SIG-M5 (cell line): ENCODE measurements at places on chromosomes 1 and 21.

GRCh38 chr1:11143907-11144306 lies 44.2 kb upstream of the EXOSC10 start:
- no peak for DNase-seq

- no peak for DNase-seq
These were observed 35.2 kb upstream of the CTPS1 start for GRCh38 chr1:40944326-40944725.

DNA sequence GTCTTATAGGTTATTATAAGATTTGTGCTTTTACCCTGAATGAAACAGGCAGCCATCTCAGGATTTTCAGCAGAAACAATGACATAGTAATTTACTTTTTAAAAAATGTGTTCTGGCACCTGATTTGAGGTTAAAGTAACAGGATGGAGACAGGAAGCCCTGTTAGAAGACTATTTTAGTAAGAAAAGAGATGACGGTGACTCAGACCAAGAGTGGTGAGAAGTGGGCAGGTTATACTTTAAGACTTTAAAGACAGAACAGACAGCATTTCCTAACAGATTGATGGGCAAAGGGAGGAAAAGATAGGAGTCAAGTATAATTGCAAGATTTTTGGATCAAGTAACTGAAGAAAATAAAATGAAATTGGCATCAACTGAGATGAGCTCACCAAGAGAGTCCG lies 436.8 kb upstream of the NR5A2 start:
- no peak for DNase-seq

GRCh38 chr1:184039126-184039525 lies 1.6 kb upstream of the COLGALT2 start:
- DNase-seq, result no peak

- DNase-seq, result no peak
These were observed 200.4 kb downstream of the DNM3 start for GRCh38 chr1:172041742-172042141.

GRCh38 chr1:217136895-217137205 lies 413.6 kb upstream of the ESRRG start:
- no peak for DNase-seq

DNA sequence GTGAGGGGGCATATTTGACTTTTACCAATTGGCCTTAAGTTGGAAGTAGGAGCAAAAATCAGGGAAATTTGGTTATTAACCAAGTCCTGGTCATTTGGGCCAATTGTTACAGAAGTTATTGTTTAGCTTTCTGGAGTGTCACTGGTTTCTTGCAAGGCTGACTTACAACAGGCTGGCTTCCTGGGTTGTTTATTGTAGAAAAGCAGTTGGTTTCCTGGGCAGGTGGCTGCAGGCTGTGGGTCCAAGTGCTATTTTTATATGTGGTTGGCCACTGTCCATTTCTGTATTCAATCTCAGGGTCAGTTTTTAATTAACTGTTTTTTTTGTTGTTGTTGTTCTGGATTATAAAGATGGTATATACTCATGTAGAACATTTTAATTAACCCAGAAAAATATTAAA lies 174.1 kb downstream of the KCNJ6 start:
- DNase-seq, result no peak

DNA sequence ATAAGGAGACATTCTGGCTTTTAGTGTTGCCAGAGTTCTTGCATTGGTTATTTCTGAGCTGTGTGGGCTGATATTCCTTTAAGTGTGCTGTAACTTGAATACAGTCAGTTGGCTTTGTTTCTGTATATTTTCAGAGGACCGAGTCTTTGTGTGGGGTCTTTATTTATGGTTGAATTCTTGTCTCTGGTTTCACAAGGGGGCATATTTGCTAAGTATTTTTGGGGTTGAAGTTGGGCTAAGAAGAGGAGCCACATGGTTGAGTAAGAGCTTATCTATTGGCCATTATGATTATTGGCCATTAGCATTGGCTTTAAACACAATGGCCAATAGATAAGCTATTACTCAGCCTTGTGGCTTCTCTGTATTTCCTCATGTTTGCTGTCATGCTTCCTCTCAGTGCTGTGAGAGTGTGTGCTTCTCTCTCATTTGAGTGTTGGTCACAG lies 26.3 kb upstream of the PTGFR start:
- DNase-seq, result no peak

- DNase-seq, result no peak
These were observed 77.1 kb downstream of the XCL2 start for GRCh38 chr1:168466714-168467131.

- no peak for DNase-seq
These were observed 27.7 kb upstream of the LRRC7 start for GRCh38 chr1:69540052-69540451.

DNA sequence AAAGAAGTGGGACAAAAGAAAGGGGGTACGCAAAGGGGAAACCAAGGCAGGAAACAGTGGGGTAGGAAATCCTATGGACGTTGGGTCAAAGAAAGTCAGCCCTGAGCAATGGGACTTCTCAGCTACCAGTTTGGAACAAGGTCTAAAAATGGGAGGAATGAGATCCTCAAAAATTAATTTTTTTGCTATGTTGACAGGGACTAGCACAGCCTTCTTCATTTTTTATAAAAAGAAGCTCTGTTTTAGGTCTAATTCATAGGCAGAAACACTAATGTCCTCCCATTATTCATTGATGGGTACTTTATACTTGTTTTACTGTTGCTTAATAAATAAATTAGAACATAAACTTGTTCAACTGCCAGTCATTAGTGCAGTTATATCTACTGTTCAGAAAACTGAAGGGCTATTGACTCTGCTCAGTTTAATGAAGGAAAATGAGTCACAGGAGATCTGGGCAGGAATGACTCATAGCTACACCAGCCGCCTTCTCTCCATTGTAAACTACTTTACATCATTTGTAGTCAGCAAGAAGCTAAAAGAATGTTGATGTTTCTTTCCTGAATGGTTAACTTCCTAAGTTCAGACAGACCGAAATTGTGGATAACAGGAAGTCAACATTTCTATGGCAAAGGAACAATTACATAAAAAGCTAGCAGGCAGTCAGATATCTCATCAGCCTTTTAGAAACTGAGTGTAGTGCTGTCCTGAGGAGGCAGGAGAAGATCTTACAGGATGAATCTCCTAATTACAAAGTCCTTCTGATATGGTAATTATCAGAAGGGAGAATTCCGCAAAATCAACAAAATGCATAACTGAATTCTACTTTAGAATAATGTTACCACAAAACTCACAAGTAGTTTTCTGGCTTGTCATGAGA lies 356.4 kb upstream of the PKN2 start:
- DNase-seq, result no peak
